ENCODE measurements at places on chromosomes 12 and 14. TPM values are rescaled to one million over a fixed set of nuclear protein-coding genes. Genes with fewer than 3 reads are reported as not detected.

The TAS2R42 gene
- total RNA-seq, result not detected

The ANKRD33 gene
- not detected for total RNA-seq

GRCh38 chr12:123114304-123115083 is 36.4 kb downstream of the PITPNM2 start:
- DNase-seq, result no peak

The DNAH10 gene
- 0.44 TPM for total RNA-seq

DNA sequence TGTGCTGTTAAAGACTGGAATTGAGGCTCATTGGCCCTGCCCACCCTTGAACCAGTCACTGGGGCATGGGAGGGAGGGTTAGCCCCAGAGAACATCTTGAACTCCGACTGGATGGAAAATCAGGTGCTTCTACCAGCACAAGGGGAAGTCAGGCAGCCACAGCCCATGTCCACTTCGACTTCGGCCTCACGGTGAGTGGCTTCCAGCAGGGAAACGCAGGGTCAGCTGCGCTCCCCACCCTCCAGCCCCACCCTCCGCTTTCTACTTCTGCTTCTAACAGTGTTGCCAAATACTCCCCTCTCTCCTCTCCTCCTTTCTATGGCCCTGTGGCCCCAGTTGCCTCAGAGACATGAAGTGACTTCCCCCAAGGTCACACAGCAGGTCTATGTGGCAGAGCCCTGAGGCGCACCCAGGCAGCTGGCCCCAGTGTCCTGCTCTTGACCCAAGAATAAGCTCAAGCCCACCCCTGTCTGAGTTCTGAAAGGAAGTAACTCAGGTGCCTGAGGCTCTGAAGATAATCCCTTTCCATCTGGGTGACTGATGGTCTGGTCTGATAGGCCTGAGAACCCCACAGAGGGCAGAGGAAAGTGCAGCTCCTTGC is 11.9 kb upstream of the SH2B3 start:
- DNase-seq, result no peak

DNA sequence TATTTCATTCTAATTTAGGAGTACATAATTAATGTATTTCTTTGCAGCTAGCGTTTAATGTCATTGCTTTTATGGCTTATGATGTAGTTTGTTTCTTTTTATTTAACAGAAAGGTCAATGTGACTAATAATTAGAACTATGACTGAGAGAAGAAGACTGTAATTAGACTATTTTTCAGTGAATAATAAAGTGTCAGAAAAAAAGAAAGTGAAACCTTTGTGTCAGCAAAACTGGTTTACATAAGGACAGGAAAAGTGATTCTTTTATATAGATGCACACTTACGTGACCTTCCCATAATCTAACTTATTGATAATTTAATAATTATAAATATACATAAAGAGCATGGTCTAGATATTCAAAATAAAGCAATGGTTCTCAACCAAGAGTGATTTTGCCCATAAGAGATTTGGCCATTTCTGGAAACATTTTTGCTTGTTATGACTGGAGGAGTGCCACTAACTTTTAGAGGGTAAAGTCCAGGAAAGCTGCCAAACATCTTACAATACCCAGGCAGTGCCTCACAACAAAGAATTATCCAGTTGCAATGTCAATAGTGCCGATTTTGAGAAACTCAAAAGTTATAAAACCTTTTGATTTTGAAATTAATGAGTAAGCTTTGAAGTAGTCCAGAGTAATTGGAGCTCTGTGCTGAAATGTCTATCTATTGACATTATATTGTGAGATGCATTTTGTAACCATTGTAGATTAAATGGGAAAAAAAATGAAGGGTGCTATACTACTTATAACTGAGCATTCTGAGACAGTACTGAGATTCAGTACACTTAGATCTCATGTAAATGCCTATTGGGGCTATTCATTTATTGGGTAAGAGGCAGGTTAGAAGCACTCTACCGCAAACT is 227.1 kb downstream of the C12orf50 start:
- DNase-seq, result no peak

The PRPH gene
- total RNA-seq, result 1.7 TPM

DNA sequence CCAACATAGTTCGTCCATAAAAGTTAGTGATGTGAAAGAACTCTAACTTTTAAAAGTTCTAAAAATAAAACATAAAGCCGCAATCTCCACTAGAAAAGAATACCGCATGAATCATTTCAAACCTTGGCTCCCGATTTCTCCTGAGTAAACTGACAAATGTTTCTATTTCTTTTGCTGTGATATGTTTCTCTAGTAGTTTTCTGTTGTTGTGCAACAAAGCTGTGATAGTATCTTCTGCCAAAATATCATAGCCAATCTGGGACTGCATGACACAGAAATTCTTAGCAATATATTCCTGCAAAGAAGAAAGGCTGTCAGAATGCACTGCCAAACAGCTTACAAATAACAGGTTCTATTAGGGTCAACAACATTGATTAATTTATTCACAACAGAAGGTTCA is 174.0 kb downstream of the ITPR2 start:
- no peak for DNase-seq

DNA sequence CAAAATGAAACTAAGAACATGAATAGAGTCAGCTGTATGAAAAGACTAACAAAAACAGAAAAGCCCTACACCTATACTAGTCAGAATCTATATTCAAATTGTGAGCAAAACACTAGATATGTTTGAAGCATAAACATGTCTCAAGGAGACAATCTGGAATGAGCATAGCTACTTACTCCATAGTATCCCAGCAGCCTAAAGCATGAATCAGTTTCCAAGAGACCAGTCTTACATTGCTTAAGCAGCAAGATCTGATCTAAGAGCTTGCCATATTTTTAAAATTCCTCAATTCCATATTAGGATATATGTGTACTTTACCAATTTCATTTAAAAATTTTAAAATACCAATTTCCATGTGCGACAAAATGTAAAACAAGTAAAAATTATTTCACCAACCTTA is 7.7 kb downstream of the CAPS2 start:
- DNase-seq, result no peak

- DNase-seq, result peak; percentile 53
These were observed 120.1 kb upstream of the MAX start for GRCh38 chr14:65222440-65222858.

DNA sequence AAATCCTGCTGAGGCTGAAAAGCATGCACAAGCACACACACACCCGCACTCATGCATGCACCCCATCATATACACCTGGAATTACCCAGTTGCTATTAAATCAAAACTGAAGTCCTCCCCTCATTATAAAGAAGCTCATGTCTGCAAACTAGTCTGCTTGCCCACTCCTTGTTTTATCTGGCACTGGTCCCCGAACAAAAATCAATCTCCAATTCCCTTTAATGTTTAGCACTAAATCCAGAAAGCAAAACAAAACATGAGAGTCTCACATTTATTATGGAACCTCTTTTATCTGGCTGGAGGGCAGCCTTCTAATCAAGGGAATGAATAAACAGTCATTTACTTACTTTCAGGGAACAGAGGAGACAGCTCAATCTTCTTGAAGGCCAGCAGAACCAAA is 1093.4 kb upstream of the FLRT2 start:
- no peak for DNase-seq

- peak; percentile 27 for DNase-seq
These were observed 1.3 kb downstream of the BBS10 start for GRCh38 chr12:76346798-76347420.

- no peak for DNase-seq
These were observed 1.7 kb upstream of the TNS2 start for GRCh38 chr12:53048033-53048779.

Data from activated T-cell treated with anti-CD3 and anti-CD28 coated beads, Interleukin-2, amount 50 U/mL, for 72 hours (primary cell).